ENCODE measurements at places on chromosomes 1 and 21. TPM values are rescaled to one million over a fixed set of nuclear protein-coding genes. Genes with fewer than 3 reads are reported as not detected.

GRCh38 chr21:45998871-45999580 lies 17.5 kb downstream of the COL6A1 start:
- DNase-seq, result no peak

GRCh38 chr1:52913014-52913413 lies 8.5 kb downstream of the ECHDC2 start:
- no peak for DNase-seq

GRCh38 chr1:162639718-162640117 lies 7.5 kb downstream of the DDR2 start:
- no peak for DNase-seq

- DNase-seq, result no peak
Measured at GRCh38 chr1:173499729-173500128, 22.6 kb downstream of the PRDX6 start.

GRCh38 chr1:198649968-198650338 lies 11.1 kb downstream of the PTPRC start:
- no peak for DNase-seq

SRSF4 gene
- 128 TPM for polyA plus RNA-seq
